Stimulated activated naive B cell treated with anti-CD40 and anti-IgM and Interleukin-4, amounts not matched to agents 10 μg/mL and 1 μg/mL and 100 μg/mL, for 72 hours (primary cell): ENCODE measurements at places on chromosomes 4 and X.

- H3K36me3 ChIP-seq: peaks cover 3% of the 10 kb centered on the region
- no peak overlapping the region for H3K27ac ChIP-seq
- no peak overlapping the region for H3K4me3 ChIP-seq
- no peak for DNase-seq
- H3K27me3 ChIP-seq: no peaks in the 10 kb centered on the region
Measured at GRCh38 chrX:139720979-139721378, 13.0 kb upstream of the MCF2 start.

GRCh38 chr4:73855406-73855805 is 2.3 kb downstream of the PF4V1 start:
- H3K4me1 ChIP-seq: no peaks in the 10 kb centered on the region
- no peak overlapping the region for H3K27ac ChIP-seq
- H3K4me3 ChIP-seq: no peak overlapping the region
- peaks cover 5% of the 10 kb centered on the region for H3K27me3 ChIP-seq
- no peak for DNase-seq
- no peaks in the 10 kb centered on the region for H3K36me3 ChIP-seq

DNA sequence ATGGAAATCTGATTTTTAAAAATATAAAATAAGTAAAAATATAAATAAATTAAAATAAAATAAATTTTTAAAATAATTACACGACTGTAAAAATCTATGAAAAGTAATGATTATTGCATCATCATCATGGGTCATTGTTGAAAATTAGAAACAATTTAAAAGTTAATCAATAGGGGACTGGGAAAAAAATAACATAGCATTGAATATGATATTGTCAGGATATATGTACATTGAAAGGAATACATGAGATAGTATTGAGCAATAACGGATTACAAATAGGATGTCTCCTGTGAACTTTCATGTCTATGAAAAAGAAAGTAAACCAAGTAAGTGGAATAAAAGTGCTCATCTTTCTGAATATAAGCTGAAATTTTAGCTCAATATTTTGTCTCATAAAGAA is 566.8 kb upstream of the HTR2C start:
- no peaks in the 10 kb centered on the region for H3K27me3 ChIP-seq
- H3K36me3 ChIP-seq: no peaks in the 10 kb centered on the region
- no peak overlapping the region for H3K27ac ChIP-seq

DNA sequence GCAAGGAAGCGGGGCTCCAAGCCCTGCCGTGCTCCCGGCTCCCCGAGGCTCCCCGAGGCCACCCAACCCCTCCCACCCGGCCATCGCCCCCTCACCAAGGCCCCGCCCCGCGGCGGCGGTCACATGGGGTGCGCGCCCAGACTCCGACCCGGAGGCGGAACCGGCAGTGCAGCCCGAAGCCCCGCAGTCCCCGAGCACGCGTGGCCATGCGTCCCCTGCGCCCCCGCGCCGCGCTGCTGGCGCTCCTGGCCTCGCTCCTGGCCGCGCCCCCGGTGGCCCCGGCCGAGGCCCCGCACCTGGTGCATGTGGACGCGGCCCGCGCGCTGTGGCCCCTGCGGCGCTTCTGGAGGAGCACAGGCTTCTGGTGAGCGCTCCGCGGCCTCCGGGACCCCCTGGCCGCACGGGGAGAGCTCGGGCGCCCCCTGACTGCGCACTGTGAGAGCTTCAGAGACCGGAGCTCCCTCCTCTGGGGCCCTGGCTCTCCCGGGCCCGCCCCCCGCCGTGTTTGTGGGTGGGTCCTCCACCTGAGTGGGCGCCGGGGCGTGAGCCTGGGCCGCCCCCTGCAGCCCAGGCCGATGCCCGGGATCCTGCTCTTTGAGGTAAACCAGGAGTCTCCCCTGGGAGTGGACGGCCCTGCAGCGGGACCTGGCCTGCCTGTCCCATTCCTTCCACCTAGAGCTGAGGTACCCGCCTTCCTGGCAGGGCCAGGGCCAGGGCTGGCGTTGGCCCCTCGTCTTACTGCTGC is at the start of gene IDUA:
IDUA (plus strand) TSS at position 166 of the 745 bp plus-strand sequence; CDS start at position 207, 41 bp downstream.
- peak; percentile 79 for DNase-seq
- H3K4me1 ChIP-seq: peaks cover 25% of the 10 kb centered on the region
- H3K27ac ChIP-seq: peak within 1 kb of the TSS; percentile 81
- H3K36me3 ChIP-seq: peaks cover 4% of the 10 kb centered on the region
- H3K27me3 ChIP-seq: no peaks in the 10 kb centered on the region

GRCh38 chr4:141028024-141028529 is 105.2 kb downstream of the RNF150 start:
- H3K4me3 ChIP-seq: no peak overlapping the region
- no peak for DNase-seq
- no peaks in the 10 kb centered on the region for H3K27me3 ChIP-seq
- no peaks in the 10 kb centered on the region for H3K36me3 ChIP-seq

DNA sequence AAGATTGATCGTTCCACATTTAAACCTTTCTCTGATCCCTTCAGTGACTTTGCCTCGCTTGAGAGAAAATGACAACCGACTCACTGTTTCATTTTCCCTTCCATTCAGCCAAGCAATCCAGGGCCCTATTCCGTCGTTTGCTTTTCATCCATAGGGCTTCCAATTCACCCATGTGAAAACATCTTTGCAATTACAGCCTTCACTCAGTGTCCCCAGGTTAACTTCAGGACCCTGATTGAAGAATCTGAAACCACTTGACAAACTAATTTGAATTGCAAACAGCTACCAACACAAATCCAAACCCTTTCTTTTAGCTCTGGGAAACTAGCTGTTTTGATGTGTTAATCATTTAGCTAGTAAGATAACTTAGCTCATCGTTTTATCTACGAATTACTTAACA is 120.2 kb upstream of the FAM9C start:
- H3K4me3 ChIP-seq: no peak overlapping the region
- no peak for DNase-seq
- H3K27me3 ChIP-seq: peaks cover 22% of the 10 kb centered on the region
- H3K36me3 ChIP-seq: peaks cover 3% of the 10 kb centered on the region
- peaks cover 18% of the 10 kb centered on the region for H3K4me1 ChIP-seq
- no peak overlapping the region for H3K27ac ChIP-seq

DNA sequence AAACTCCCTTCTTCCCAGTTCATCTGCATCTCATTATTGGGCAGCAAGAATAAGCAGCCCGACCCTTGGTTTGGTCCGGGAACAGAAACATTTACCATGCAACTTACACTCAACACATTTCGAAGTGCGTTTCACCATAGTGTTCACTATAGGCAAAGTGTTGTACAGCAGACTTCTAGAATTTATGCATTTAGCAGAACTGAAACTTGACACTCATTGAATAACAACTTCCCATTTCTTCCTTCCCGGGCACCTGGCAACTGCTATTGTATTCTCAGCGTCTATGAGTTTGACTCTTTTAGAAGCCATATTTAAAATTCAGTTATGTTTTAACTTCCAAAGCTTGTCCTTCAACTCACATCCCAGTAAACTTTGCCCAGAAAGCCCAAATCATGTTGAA is 840.6 kb downstream of the NLGN4X start:
- H3K27ac ChIP-seq: no peak overlapping the region
- H3K36me3 ChIP-seq: no peaks in the 10 kb centered on the region
- H3K4me3 ChIP-seq: no peak overlapping the region

DNA sequence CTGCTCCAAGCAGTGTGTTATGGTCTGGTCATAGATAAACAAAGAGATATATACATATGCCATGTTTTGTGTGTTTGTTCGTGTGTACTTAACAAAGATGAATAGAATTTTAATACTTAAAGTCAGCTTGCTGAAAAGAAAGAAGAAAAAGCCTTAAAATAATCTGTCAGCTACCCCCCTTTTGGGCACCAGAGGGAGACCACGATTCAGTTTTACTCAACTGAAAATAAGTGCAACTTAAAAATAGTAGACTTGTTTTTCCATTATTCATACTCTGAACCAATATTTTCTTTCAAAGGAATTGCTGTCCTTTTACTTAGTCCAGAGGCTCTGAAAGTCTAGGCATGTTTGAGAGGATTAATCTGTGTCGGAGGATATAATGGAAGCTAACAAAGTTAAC is 181.7 kb upstream of the AGTR2 start:
- H3K4me1 ChIP-seq: no peaks in the 10 kb centered on the region
- H3K36me3 ChIP-seq: no peaks in the 10 kb centered on the region
- DNase-seq: no peak

DNA sequence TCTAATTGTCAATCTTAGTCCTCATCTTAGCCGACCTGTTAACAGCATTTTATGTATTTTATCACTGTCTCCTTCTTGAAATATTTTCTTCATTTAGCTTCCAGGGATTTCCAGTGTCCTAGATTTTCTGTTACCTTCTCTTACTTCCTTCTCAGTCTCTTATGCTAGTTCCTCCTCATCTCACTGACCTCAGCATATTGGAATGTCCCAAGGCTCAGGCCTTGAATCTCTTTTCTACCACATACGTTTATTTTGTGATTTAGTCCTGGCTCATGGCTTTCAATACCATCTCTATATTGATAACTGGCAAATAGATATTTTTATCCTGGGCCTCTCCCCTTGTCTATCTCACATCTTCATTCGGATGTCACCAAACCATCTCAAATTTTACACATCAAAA is 61.1 kb downstream of the IQCM start:
- H3K27ac ChIP-seq: no peak overlapping the region
- no peaks in the 10 kb centered on the region for H3K36me3 ChIP-seq
- H3K4me1 ChIP-seq: no peaks in the 10 kb centered on the region
- H3K4me3 ChIP-seq: no peak overlapping the region
- H3K27me3 ChIP-seq: no peaks in the 10 kb centered on the region

DNA sequence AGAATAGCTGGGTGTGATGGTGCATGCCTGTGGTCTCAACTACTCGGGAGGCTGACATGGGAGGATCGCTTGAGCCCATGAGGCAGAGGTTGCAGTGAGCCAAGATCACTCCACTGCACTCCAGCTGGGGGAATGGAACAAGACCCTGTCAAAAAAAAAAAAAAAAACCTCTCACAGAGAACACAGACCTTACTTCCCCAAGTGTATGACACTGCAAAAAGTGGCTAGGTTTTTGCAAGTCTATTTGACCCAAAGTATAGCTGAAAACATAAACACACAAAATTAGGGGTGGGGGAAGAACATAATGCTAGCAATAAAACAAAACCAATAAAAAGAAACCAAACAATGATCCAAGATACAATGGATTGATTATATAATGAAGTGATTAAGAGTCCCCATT is 6.7 kb downstream of the LAMP2 start:
- peaks cover 5% of the 10 kb centered on the region for H3K36me3 ChIP-seq
- H3K27me3 ChIP-seq: no peaks in the 10 kb centered on the region
- peaks cover 15% of the 10 kb centered on the region for H3K4me1 ChIP-seq
- H3K27ac ChIP-seq: no peak overlapping the region

DNA sequence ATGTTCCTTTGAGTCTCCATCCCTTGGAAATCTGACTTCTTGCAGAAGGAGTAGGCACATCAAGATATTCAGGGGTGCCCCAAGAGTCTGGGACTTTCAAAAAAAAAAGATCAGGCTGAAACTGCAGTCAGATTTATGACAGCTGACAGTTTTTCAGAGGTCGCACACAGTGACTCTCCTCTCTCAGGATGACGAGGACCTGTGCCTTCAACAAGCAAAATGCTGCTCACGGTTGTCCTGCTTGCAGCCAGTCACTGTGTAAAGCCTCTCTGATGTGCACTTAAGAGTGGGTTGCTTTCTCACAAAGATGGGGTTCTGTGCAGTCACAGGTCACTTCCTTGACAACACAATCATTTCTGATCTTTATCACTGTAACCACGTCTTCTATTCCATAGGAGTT is 178.2 kb downstream of the PTTG2 start:
- DNase-seq: no peak
- peaks cover under 1% of the 10 kb centered on the region for H3K4me1 ChIP-seq
- H3K27me3 ChIP-seq: no peaks in the 10 kb centered on the region
- no peak overlapping the region for H3K4me3 ChIP-seq

DNA sequence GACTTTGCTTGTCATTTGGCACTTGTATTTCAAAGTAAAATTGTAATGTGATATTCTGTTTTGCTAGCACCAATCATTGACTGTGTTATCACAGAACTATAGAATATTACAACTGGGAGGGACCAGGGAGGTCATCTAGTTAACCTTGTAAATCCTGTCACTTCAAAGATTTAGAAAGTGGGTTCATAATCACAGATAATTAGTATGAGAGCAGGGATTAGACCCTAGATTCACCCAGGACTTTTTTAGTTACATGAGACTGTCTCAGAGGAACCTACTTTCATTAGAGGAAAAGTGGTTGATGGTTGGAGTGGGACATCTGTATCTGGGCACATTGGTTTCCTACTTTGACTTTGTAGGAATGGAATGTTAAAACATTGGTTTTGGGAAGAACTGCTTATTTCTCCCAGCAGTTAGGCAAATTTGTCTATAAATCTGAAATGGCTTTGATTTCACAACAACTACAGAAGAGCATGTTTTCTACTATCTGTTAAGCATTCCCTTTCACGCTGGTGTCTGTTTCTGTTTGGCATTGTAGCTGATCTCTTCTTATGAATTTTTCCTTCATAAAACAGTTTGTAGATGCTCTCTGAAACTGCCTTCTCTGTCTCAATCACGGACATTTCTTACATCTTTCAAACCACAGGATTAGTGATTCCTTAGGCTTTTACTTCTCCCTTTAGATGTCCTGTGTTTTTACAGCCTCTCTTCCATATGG is 144.1 kb downstream of the DIPK2B start:
- no peaks in the 10 kb centered on the region for H3K4me1 ChIP-seq
- no peak overlapping the region for H3K4me3 ChIP-seq
- peaks cover 2% of the 10 kb centered on the region for H3K36me3 ChIP-seq
- no peak overlapping the region for H3K27ac ChIP-seq
